D341Med (cell line): ENCODE measurements at places on chromosomes 6 and 20.
A peak's percentile ranks its signal among the peaks of the same experiment; 100 is the strongest.

DNA sequence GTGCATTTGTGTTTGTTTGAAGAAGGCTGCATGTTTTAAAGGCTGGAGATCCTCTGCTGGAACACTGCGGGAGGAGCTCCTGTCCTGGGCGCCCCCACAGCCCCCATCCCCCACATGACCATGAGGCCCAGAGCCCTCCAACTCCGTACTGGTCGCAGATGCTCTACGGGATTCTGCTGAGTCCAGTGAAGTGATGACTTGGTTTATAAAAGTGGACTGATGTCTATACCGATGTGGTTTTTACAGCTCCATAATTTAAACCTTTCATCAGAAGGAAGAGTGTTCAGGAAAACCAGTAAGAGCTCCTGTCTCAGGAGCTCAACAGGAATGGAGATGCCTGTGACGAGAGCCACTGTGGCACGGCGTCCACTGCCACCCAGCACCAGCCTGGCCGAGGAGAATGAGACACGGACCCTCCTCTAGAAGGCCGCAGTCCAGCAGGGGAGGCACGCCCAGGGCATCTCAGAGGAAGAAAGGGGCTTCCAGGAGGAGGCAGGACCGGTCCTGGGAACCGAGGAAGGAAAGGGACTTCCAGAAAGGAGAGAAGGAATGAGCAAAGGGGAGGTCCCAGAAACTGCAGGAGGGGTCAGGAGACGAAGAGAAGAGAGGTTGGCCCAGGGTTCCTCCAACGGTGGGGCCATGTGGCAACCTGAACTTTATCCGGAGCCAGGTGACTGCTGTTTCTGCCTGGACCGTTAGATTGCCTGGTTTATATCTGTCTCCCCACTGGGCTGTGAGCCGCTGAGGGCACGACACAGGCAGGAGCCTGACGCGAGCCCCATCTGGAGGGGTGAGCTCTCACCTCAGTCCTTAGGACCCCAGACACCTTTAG lies 26.9 kb downstream of the BFSP1 start:
- peak; percentile 60 for DNase-seq

GRCh38 chr6:33104887-33105286 lies 29.1 kb downstream of the HLA-DPB1 start:
- no peak for DNase-seq

DNA sequence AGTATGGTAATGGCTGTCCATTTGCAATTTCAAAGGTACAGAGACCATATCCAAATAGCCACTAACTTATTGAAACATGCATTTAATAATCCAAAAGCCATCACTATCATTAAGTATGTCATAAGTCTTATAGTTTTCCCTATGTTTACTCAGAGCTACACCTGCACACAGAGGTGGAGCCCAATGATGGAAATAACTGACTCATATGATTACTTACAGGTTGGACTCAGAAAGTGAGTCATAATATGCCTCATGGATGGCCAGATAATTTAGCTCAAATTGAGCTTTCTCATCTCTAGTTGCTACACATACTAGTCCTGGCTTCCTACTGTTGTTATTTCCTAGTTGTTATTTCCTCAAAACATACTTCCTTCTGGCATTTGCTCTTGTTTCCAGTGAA lies 104.4 kb upstream of the KHDRBS2 start:
- no peak for DNase-seq

DNA sequence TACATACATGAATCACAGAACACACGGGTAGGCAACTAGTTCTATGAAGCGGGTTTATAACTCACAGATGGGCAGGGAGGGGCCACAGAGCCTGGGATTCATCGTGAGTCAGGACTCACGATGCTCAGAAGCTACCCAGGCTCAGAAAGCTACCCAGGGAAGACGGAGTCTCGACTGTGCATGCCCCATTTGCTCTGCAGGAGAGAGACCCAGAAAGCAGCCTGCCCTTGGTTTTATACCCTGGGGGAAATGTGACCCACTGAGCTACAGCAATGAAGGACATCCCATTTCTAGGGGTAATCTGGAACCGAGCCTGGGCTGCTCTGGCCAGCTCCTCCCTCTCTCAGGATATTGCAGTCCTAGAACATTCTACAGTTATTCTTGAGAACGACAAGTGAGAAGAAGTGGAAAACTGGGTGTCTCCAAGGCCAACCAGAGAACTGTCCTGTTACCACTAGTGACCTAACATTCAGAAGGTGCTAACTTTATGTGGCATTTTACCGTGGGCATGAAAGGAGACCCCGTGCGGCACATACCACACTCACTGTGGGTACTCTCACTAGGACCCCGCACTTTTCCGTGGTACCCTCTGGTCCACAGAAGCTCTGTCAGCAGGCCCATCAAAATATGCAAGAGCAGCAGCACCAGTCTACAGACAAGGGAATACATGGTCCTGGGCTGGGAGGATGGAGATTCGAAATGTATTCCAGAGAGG lies 201.9 kb upstream of the PMEPA1 start:
- DNase-seq = no peak

DNA sequence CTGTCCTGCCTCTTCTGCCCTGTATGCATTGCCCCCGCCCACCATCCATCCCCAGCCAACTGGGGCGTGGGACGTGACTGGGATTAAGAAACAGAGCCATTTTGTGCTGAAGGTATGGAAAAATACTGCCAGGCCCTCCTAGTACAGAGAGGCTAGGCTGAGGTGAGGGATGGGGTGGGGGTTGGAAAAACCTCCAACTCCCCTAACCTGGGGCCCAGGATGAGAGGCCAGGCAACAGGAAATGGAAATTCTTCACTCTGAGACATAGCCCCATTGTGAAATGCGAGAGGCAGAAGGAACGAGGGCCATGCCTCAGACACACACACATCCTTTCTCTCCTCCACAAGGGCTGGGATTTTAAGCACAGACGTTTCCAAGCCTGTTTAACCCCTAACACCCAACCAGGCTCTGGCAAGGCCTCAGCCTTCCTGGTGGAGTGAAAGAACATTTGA lies 19.9 kb downstream of the KCNK5 start:
- DNase-seq = no peak

DNA sequence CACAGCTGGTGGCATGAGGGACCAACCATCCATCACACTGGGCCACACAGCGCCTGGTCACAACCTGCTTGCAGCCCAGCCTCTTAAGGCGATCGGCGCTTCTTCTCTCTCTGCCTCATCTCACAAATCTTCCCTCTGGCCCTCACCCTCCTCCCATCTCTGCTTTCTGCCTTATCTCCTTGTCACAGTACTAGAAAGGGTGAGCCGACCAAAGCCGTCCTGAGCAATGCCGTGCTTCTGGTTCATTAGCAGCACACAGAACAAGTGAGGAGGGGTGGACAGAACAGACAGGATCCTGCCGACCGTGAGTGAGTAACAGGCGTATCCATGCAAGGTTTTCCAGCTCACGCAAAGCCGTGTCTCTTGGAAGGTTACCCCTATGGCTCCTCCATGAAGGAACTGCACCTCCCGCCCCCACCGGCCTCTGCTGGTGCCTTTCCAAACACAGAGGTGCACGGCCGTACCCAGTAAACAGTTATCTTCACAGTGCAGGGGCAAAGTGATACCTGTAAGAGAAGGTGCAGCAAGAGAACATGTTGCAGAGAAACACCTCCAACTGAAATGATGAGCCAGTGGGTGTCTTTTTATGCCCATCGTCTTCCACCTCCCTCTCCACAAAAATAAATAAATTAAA lies 331.7 kb downstream of the FARS2 start:
- no peak for DNase-seq

DNA sequence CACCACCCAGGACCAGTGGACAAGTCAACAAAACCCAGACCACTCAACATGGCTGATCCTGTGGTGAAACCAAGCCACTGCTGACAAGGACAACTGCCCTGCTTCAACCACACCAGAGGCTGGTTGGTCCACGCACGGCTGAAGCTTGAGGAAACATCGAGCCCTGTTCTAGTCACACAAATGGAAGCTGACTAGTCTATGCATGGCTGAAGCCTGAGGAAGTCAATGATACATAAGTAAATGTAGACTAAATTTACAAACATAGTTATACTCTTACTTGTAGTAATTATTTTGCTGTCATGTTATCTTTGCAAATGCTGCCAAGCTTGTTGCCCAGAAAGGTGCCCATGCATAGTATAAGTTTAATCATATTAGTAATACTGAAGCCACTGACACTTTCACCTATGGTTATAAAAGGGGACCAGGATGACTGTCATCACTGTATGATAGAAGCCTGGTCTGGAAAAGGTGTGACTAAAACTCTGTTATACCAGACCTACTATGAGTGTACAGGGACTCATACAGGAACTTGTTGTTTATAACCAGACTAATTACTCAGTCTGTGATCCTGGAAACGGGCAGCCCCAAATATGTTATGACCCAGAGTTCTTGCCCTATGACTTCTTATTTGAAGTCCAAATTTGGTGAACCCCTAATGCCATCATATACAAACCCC lies 5.6 kb downstream of the IL22RA2 start:
- DNase-seq = no peak

DNA sequence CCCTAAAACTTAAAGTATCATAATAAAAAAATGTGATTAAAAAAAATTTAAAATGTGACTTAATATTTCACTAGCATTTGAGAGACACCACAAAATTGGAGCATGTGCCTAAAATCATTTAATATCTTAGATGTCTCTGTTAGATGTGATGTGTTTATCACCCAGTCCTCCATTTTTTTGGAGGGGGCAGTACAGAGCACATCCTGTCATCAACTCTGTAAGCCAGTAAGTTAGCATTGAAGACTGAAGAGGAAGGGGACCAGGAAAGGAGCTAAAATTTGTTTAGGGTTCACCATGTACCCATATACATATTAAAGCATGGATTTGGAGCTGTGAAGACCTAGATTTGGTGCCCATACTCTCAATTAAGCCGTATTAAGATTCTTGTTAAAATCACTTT lies 30.7 kb upstream of the ADIG start:
- DNase-seq = no peak

- DNase-seq = peak; percentile 10
Measured at GRCh38 chr20:1337441-1337840, 8.5 kb upstream of the SDCBP2 start.

- DNase-seq = no peak
Measured at GRCh38 chr6:1709234-1709641, 99.5 kb downstream of the FOXC1 start.

- DNase-seq = no peak
Measured at GRCh38 chr6:42914546-42914945, 1.3 kb upstream of the PTCRA start.

DNA sequence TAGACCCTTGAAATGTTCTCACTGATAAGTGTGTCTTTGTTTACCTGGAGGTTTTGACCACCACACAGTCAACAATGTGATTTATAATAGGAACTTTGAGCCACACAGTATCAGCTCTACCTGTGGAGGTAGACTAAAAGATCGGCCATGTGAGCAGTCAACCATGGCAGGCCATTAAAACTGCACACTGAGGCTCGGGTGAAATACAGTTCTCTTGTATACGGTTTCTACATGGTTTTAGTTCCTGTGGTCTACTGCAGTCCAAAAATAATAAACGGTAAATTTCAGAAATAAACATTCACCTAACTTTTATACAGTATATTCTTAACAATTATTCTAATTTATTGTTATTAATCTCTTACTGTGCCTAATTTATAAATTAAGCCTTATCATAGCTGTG lies 47.2 kb downstream of the TRIM38 start:
- no peak for DNase-seq

- DNase-seq = no peak
Measured at GRCh38 chr20:37901240-37901639, 1.7 kb upstream of the VSTM2L start.

GRCh38 chr6:71419217-71420094 lies 130.8 kb downstream of the OGFRL1 start:
- peak; percentile 25 for DNase-seq

DNA sequence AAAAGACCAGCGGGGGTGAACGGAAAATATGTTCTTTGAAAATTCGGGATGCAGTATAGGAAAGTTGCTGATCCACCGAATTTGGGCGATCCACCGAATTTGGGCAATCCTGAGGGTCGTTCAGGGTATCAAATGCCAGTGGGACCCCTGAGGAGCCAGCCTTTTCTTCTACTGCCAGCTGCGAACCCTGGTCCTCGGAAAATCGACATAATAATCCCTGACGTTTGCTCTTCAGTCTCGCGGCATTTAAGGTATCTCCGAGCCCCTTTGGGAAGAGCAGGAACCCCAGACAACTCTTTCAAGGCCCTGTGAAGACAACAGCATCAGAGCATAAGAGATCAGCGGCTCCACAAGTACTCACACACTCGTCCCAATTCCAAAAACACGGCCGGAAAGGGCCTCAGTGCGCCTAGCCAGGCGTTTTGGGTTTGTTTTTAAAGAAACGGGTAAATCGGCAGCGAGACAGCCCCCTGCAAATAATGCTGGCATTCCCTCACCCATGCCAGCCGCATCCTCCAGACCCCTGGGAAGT lies 1.0 kb downstream of the SIM1 start:
- no peak for DNase-seq

- DNase-seq = no peak
Measured at GRCh38 chr6:146357578-146358430, 185.8 kb upstream of the RAB32 start.

DNA sequence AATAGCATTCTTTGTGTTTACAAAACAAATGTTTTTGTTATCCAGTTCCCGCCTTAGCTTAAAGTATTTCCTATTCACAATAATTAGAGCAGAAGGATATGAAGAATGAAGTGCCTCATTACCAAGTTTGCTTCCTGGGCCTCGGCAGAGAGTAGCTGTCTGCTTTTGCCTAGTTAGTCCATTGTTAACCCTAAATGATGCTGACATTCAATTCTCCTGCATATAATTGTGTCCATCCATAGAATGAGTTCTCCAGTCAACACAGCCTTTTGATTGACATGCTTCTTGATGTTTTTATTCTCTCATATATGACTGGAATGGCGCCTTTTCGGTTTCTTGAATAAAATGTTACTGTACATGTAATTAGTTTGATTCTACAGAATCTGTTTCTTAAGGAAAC lies 100.9 kb downstream of the MYB start:
- no peak for DNase-seq

DNA sequence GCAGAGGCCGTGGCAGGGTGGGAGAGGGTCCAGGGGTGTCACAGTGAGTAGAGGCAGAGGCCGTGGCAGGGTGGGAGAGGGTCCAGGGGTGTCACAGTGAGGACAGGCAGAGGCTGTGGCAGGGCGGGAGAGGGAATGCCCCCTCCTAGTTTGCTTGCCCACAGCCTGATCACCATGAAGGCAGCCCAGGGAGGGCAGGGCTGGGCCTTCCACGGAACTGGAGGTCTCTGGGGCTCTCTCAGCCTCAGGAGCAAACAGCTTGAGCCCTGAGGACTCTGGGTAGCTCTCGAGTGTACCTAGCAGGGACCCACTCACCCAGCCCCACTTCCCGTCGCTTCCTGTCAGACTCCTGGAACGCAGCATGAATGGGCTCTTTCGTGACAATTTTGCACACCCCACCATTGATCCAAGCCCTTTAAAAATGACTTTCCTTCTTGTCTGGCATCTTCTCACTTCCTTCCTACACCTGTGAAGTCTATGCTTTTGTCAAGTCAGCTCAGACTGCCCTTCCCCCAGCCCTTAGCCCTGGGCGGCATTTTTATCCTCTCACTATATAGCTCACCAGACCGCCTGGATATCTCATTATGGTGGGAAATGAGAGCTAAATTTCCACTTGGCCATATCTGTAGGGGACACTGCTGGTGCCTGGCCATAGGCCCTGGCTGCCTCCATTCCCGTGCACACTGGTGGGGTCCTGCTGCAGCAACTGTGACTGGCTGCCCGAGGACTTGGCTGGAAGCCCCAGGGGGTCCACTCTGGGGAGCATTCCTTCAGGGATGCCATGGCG lies 140.3 kb downstream of the CDC5L start:
- DNase-seq = no peak
